ENCODE measurements at places on chromosomes 1 and 21.
A peak's percentile ranks its signal among the peaks of the same experiment; 100 is the strongest.

DNA sequence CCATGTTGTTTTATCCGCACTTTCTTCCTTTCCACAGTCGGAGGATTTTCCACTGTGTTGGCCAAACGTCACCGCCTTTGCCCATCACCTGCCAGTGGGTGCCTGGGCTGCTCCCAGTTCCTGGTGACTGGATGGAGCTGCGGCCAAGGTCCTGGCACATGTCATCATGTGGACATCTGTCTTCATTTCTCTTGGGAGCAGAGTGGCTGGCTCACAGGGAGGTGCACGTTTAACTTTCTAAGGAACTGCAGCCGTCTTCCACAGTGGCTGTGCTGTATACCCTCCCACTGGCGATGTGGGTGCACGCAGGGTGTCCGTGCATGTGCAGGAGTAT is 19.5 kb upstream of the RNF223 start:
- no peak for DNase-seq

- DNase-seq, result peak; percentile 98
Observed at GRCh38 chr1:167617153-167618147, 12.6 kb upstream of the RCSD1 start.

DNA sequence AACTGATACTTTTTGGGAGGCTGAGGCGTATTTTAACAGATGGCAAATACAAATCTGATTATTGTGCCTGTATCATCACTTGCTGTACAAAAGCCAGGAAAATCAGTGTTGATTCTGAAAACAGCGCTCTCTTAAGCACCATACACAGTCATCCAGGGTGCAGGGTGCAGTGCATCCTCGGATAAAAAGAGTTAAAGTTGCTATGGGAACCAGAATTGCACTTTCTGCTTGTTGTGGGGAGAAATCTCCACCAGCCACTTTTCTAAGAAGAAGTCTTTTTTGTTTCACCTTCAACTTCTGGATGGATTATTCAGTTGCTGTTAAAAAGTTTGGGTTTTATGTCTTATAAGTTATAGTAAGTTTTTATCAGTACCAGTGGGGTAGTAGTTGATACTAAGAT is 3.8 kb downstream of the LAMC1 start:
- DNase-seq, result no peak

DNA sequence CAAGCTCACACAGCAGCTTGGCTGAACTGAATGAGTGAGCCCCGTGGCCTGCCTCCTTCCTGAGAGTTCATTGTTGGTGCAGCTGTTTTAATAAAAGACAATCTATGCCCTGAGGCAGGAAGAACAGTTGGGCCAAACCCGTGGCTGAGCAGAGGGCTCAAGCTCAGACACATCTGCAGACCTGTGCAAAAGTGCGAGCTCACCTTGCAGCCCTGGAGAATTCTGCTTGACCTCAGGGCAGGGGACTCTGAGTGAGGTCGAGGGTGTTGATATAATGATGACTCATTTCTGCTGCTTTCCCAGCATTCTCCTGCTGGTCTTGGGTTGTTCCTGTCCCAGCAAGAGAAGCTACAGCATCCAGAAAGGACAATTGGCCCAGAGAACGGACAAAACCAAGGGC is 61.0 kb downstream of the ATP5PO start:
- no peak for DNase-seq

DNA sequence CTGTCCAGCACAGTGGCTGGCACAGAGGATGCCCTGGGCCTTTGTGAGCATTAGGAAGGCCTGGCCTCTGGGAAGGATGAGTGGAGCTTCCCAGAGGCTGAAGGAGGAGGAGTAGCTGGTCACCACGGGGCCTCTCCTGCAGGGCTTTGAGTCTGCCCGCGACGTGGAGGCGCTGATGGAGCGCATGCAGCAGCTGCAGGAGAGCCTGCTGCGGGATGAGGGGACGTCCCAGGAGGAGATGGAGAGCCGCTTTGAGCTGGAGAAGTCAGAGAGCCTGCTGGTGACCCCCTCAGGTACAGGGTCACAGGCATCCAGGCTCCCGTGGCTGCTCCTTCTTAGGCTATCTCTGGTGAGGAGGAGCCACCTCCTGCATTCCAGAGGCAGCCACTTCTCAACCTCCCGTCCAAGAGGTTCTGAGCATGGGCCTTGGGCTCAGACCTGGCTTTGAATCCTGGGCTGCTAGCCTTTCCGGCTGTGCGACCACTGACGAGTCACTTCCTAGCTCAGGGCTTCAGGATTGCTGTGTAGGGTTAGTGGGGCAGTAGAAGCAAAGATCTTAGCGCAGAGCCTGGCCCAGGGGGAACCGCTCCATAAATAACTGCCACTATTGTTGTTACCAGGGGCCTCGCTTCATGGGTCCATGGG is 14.0 kb downstream of the SESN2 start:
- DNase-seq, result no peak

- no peak for DNase-seq
Observed at GRCh38 chr1:161044535-161044907, 1.3 kb downstream of the USF1 start.

DNA sequence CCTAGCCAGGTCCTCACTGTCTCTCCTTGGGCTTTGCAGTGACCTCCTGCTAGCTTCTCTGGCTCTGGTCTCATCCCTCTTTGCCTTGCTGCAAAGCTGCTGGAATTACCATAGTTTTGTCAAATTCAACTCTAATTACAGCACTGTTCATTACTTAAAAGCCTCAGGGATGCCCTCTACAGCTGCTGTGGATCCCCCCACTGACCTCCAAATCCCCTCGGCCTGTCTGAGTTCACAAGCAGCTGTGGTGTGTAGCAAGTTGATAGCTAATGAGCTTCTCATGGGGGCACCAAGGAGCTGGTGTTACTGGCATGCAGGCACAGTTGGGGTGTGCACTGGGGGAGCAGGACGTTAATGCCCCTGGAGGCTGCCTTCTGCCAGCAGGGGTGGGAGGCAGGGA is 24.8 kb downstream of the NIPAL3 start:
- DNase-seq, result no peak

DNA sequence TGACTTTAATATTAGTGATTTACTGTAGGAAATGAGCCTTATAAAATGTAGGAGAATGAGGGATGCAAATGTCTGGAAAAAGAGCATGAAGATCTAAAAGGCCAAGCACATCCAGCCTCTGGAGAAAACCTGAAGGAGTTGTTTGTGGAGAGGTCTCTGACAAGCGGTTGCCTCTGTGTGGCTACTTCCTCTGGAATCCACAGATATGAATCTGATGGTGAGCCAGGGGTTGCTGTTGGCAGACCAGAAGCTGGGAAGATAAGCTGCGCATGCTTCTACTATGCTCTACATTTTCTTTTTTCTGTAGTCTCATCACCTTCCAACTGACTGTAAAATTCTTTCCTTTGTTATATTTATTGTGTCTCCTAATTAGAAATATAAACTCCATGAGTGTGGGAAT is 248.6 kb downstream of the OLFM3 start:
- no peak for DNase-seq

GRCh38 chr1:46112108-46112507 is 20.3 kb downstream of the PIK3R3 start:
- DNase-seq, result no peak

GRCh38 chr1:222098404-222098803 is 356.5 kb upstream of the DUSP10 start:
- no peak for DNase-seq

GRCh38 chr1:245444147-245444828 is 289.5 kb downstream of the KIF26B start:
- no peak for DNase-seq

- no peak for DNase-seq
Observed at GRCh38 chr1:175034775-175035174, 11.6 kb upstream of the MRPS14 start.

DNA sequence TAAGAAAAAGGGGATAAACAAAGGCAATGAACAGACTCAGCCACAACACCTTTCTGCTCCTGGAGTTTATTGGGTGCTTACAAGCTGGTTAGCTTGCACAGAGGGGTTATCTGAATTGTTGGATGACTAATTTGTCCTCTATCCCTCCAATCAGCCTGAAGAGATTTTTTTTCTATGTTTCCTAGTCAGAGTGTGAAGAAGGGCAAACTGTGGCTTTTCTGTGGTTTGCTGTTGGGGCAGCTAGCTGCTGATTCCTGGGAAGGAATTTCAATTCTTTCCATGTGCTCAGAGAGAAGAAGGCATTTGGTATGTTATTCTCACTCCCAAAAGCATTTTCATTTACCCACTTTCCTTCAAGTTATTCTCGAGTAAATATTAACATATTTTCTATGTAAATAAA is 48.6 kb downstream of the PCP4 start:
- no peak for DNase-seq

DNA sequence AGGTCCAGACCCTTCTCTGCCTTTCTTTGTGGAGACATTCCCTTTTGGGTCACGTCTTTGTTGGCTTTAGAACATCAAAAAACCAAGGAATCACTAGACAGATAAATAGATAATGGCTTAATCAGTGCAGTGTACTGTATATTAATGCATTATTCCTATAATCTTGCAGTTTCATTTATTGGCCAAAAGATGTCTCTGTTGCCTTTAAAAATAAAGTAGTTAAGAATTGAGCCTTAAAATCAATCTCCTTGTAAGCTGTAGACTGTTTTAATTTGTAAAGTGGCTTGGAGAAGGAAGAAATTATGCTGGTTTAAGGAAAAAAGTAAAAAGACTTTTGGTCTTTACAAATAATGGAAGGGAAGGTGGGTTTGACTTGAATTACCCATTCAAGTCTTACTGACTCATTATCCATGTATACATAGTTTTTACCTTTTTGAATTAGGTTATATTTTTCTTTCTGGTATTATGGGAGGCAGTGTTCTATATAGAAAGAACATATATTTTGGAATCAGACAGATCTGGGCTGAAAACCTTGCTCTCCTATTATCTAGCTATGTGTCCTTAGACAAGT is 84.6 kb downstream of the VPS13D start:
- DNase-seq, result peak; percentile 23

DNA sequence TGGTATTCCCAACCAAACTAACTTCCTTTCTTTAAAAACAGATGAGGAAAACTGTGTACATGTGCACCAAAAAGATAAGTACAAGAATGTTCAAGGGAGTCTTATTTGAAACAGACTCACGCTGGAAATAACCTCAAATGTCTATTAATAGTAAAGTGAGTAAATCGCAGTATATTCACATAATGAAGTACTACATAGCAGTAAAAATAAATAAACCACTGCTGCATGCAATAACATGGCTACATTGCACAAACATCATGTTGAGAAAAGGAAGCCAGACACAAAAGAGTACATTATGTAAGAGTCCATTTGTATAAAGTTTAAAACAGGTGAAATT is 5.2 kb upstream of the DENND2D start:
- DNase-seq, result no peak

DNA sequence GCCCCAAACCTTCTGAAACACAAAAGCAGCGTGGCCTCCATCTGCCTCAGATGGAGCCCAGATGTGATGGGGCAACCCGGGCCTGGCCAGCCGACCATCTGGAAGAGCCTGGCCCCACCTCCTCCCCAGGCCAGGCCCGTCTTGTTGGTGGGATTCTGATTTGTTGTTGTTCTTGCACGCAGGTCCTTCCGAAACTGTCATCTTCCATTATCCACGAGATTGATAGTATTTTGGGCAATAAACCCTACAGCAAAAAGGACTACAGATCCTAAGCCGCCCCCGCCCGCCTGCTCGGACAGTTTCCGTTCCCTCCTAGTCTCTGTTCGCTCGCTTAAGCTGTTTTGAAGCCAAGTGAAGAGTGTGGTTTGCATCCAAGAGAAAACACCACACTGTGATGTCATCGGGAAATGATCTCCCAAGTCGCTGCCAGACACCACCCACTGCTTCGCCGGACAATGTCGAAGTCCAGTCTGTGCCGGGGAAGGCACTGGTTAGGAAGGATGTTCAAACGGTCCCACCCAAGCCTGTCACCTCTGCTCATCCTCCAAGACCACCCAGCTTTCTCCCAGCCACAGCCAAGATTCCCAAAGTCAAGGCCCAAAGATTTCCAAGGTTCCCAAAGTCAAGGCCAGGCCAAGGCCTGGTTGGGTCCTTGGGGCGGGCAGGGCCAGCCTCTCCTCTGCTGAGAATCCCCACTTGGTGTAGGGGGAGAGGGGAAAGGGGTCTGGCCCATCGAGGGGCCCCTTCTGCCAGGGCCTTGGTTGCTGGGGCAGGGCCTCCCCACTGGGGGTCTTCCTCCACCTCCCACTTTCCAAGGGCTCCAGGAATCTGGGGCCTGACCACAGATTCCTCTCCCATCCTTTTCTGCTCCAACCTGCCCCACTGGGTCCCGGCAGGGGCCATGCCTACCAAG is 52.9 kb downstream of the KCNAB2 start:
- DNase-seq, result no peak

DNA sequence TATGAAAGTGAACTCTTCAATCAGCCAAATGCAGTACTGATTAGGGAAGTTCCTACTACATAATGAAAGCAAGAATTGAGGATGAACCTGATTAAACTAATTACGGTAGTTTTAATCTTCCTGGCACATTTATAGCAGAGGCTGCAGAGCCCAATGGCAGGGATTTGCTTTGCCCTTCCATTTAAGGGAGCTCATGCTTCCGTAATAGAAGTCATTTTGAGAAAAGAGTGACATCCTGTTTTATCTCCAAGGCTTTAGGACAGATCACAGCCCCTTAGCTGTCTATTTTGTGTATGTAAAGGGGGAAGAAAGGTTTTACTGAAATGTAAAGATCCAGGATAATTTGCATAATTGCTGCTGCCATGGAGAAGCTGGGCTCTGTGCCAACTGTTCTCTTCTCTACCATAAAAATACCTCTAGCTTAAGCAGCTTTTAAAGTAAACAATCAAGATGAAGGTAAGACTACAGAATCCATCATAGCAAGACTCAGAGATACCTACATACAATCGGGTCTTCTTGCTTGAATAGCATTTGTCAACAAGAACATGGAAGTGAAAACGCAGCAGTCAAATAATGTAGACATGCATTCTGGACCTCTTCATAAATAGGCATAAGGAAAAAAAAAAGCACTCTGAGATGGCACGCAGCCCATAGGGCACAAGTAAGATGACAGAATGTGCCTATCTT is 62.5 kb downstream of the ASH1L start:
- peak; percentile 61 for DNase-seq

DNA sequence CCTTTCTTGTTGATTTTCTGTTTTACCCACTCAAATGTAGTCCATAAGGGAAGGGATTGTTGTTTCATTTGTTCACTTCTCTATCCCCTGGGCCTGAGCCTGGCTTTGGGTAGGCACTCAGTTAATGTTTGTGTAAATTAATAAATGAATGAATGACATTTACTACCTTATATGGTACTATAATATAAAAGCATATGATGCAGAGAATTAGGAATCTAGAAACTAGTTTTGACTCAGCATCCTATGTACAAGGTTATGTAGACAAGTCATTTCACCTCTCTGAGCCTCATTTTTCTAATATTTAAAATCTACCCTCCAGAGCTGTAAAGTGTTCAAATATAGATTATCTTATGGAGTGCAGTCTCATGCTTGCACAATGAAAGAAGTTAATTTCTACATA is 68.9 kb upstream of the S1PR1 start:
- DNase-seq, result no peak

- DNase-seq, result no peak
Observed at GRCh38 chr1:223840254-223840653, 5.5 kb downstream of the TP53BP2 start.

All from OCI-LY7 (cell line).